ENCODE measurements at places on chromosomes 2 and 18.
A peak's percentile ranks its signal among the peaks of the same experiment; 100 is the strongest.

GRCh38 chr2:159855557-159856061 is 57.6 kb upstream of the CD302 start:
- peak; percentile 66 for DNase-seq

DNA sequence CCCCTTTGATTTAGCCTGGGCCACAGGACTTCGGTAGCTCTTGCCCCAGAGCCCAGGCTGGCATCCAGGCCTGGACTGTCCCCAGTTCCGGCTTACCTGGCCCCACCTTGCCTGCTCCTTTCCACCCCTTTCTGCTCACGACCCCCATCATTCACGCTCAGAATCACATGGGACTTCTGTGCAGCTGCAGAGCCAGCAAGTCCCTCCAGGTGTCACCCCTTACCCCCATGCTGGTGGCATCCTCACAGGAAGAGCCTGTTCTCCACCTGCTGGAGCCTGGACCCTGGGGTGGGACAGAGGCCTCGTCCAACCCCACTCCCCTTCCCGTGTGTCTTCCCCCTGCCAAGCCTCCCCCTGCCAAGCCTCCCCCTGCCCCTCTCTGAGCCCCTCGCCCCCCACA is 7.9 kb upstream of the KCNIP3 start:
- no peak for DNase-seq

- no peak for DNase-seq
Observed at GRCh38 chr18:76571689-76572088, 76.6 kb upstream of the ZNF516 start.

DNA sequence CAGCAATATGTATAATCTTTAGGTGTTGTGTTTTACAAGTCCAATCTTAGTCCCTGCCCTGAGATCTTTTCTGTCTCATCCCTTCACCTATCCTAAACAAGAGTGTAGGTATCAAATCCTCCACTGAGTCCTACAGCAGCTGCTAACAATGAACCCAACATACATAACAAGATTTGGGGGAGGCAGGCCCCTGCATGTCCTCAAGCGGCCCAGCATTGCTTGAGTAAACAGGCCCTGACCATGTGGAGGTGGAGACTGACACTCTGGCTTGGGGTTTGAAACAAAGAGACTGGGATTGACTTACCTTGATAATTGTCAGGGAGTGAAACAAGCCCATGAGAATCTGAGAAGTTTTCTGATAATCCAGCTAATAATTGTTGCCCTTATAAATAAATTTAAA is 213.4 kb downstream of the STK39 start:
- no peak for DNase-seq

DNA sequence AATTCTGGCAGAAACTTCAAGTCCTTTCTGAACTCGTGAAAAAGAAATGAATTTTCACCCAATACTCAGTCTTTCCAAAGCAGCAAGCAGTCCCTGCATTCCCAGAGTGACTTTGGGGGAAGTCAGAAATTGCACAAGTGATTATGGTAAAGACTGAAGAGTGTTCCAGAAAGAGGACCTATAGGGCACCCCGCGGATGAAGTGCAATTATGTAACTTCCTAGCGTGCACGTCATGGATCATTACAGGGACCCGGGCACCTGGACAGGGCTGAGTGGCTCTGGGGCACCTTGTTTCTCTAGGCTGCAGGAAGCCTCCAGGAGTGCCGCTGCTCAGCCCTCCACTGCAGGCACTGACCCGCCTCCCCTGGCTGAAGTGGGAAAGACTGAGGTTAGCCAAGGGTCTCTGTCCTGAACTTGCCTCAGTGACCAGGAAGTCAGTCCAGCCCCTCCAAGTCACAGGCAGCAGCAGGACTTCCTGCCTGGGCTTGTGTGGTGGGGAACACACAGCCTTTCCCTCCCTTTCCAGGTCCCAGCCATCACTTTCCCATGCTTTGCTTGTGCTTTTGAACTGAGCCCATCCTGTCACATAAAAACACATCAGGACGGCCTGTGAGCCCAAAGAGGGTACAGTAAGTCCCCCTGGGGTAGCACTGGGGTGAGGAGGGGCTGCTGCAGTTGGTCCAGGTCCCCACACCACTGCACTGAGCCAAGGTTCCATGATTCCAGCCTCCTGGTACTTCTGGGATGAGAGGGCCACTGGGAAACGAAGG is 19.8 kb downstream of the TMEM185B start:
- peak; percentile 24 for DNase-seq

DNA sequence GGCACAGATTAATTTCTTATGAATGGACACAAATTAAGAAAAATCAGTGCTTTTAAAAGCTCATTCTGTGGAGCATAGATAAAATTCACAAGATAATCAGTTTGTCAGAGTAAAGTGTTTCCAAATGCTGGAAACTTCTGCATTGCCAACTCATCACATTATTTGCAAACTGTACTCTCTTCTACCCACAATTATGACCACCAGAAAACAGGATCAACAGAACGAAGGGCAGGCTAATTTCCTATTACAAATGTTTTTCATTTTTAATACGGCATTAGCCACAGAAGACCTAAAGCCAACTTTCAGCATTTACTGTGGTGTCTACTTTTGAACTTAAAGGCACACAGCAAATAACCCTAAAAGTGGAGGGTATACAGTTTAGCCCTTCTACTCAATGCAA is 6.0 kb downstream of the IRS1 start:
- no peak for DNase-seq

GRCh38 chr2:186256540-186256939 is 229.5 kb upstream of the ZC3H15 start:
- DNase-seq = peak; percentile 66

GRCh38 chr18:1463981-1464380 is 559.3 kb downstream of the ADCYAP1 start:
- no peak for DNase-seq

- peak; percentile 19 for DNase-seq
Observed at GRCh38 chr2:230068016-230068650, 591 bp downstream of the SLC16A14 start.

- DNase-seq = no peak
Observed at GRCh38 chr2:31227110-31227509, 6.8 kb upstream of the EHD3 start.

DNA sequence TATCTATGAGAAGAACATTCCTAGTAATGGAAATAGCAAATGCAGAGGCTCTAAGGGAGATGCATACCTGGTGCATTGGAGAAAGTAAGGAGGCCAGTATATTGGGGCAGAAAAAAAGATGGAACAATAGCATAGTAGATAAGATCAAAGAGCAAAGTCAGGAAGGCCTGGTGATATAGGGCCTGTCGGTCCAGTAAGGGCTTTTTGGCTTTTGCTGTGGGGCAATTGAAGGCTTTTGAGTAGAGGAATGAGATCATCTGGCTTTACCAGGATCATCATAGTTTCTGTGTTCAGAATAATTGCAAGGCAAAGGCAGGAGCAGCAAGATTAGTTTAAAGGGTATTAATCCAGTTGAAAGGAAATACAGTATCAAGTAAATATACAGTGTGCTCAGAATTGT is 111.8 kb downstream of the EHBP1 start:
- no peak for DNase-seq

- DNase-seq = no peak
Observed at GRCh38 chr18:26642440-26643348, 94.3 kb upstream of the KCTD1 start.

- DNase-seq = peak; percentile 49
Observed at GRCh38 chr2:216752855-216753505, 57.6 kb upstream of the IGFBP5 start.

DNA sequence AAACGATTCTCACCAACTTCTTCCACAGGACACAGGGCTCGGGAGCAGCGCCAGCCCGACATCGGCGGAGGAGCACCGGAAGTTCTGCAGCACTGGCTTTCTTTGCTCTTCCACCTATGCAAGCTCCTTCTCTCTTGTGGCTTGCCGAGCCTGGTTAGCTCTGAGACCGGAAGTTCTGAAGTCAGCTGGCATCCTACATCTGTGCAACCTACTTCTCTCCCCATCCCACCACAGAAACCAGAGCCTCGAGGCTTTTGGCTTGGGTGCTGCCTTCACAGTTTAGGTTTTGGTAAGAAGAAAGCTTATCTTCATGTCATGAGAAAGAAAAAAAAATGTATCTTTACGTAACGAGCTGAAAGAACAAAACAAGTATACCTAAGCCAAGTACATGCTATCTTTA is 111.7 kb downstream of the ANKRD44 start:
- peak; percentile 51 for DNase-seq
